ENCODE measurements at places on chromosomes 7 and 10. TPM values are rescaled to one million over a fixed set of nuclear protein-coding genes. Genes with fewer than 3 reads are reported as not detected.

Gene CLCN1
- not detected for total RNA-seq

Gene PAOX
- 0.48 TPM for total RNA-seq

Gene C10orf143
- 0.46 TPM for total RNA-seq

Gene SLC16A12
- 0.06 TPM for total RNA-seq

Gene TMEM140
- total RNA-seq, result 1.2 TPM

Gene LIPJ
- total RNA-seq, result not detected

Gene FAM25A
- total RNA-seq, result not detected

Gene TMUB1
- total RNA-seq, result 61.3 TPM

Gene MKX
- total RNA-seq, result 0.39 TPM

Gene PRKAR2B
- total RNA-seq, result 7.7 TPM

Gene AFAP1L2
- 17.1 TPM for total RNA-seq

Gene NRCAM
- total RNA-seq, result 0.11 TPM

Gene SYT15B
- 0.09 TPM for total RNA-seq

Gene LRRC18
- total RNA-seq, result not detected

Gene C7orf57
- 0.91 TPM for total RNA-seq

Gene SEMA4G
- 0.57 TPM for total RNA-seq

Gene PDZD7
- 0.42 TPM for total RNA-seq

Gene BTBD16
- total RNA-seq, result not detected

Gene CALHM2
- total RNA-seq, result 3.8 TPM

Gene UCMA
- not detected for total RNA-seq

Gene EBF3
- 3.4 TPM for total RNA-seq

Measured in Daoy (cell line).